ENCODE measurements at places on chromosomes 11 and 22.
A peak's percentile ranks its signal among the peaks of the same experiment; 100 is the strongest.

- DNase-seq = no peak
These were observed 1396.2 kb upstream of the TENM4 start for GRCh38 chr11:80837051-80837450.

DNA sequence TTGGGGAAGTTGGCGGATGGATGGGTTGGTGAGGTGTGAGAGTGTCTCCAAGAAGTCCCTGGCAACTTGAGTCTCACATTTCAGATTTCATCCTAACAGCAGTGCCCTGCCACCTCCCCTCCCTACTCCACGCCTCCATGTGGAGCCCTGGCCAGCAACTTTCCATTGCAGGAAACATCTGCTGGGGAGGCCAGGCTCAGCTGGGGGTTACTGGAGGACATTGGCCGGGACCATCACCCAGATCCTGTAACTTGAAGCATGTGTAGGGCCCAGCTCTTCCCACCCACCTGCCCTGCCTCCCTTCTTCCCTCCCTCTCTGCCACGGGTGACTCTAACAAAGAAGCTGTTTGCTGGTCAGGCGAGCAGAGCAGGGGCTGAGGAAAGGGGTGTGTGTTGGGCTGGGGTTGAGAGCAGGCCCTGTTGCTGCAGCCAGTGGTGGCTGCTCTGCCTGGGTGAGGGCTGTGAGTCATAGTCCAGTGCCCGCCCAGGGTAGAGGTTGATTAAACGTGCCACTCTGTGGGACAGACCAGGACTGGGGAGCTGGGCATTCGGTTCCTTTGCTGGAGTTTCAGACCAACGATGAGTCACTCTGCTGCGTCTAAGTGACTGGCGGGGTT, 64.0 kb downstream of the SCN3B start:
- DNase-seq = no peak

DNA sequence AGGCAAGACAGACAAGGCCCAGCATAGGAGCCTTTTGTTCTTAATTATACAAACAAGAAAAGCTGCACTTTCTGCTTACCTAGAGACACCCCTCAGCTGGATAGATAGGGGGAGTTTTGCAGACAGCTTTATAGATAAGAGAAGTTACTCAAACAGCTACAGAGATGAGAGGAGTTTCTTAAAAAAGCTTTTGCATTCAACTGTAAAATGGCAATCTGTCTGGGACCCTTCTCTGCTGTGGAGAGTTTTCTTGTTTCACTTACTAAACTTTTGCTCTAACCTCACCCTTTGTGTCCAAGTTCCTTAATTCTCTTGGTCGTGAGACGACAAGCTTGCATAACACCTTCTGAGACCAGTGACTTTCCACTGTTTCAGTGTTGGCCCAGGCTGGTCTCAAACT, 103.8 kb upstream of the CHORDC1 start:
- DNase-seq = no peak

DNA sequence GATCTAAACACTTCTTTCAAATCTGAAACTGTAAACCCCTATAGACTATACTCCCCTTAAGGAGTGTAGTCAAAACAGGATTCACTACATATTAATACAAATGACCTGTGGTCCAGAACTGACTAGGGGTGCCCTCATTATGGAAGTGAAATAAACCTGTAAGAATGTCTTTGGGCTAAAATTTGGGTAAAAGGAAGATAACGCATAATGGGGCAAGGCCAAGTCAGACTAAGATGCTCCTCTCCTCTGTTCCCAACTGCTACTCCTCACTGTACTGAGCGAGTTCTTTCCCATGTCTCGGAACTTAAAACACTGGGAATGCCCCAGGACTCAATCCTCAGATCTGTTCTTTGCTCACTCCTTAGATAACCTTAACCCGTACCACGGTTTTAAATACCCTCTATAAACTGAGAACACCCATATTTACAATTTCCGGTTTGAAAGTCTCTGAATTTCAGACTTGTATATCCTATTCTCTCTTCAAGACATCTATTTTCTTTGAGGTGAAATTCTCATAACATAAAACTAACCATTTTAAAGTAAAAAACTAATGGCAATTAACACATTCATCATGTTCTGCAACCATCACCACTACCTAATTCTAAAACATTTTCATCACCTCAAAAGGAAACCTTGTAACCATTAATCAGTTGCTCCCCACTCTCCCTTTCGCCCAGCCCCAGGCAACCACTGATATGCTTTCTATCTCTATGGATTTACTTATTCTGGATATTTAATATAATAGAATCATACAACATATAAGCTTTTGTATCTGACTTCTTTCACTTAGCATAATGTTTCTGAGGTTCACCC, 4.0 kb downstream of the THAP12 start:
- no peak for DNase-seq

DNA sequence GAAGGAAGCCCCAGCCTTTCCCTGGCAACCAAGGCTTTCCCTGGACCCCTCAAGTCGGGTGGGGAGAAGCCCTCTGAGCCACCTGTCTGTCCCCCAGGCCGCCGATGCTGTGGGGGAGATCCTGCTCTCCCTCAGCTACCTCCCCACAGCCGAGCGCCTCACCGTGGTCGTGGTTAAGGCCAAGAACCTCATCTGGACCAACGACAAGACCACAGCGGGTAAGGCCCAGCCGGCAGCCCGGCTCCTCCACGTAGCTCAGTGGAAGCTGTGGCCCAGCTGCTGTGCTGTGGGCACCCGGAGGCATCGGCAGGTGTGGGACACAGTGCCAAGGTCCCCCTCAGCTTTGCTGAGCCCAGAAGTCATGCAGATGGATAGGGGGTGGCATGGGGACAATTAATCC, 12.2 kb upstream of the RHOD start:
- DNase-seq = no peak

- no peak for DNase-seq
These were observed 1.8 kb upstream of the NCF4 start for GRCh38 chr22:36858966-36859365.

- no peak for DNase-seq
These were observed 14.7 kb upstream of the TAB1 start for GRCh38 chr22:39384750-39385480.

DNA sequence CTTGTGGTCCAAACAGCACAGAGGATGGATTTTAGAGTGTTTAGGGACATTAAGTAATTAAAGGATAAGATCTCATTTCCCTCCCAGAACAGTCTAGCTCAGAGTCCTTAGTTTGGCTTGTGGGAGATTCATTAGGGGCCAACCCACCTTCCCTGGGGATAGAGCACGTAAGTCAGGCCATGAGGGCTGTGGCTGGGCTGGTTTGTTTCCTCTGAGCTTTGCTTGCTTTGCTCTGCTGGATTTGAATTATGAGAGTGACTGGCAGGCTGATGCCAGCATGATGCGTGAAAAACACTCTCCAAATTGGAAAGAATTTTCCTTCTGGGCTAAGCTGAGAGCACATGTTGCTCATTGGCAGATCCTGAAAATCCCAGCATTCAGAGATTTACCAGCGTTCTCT, 84.7 kb upstream of the HEPHL1 start:
- no peak for DNase-seq

GRCh38 chr11:68843703-68844312, 2.1 kb upstream of the CPT1A start:
- DNase-seq = peak; percentile 54

DNA sequence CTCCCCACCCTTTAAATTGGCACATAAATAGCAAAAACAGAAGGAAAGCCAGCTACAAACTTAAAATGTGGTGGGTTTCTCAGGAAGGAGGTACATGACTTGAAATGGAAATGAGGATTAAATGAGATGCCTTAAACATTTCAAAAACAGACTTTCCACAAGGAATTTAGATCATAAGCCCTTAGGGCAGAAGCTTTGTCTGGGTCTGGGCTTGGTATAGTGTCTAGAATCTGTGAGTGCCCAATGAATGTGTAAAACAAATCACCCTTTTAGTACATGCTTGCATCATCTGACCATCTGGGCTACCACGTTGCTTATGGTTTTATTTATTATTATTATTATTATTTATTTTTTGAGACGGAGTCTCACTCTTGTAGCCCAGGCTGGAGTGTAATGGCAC, 37.1 kb upstream of the CREB3L1 start:
- no peak for DNase-seq
